ENCODE measurements at places on chromosomes 4 and X.

GRCh38 chrX:42050345-42050744 is 127.0 kb upstream of the CASK start:
- DNase-seq = no peak

DNA sequence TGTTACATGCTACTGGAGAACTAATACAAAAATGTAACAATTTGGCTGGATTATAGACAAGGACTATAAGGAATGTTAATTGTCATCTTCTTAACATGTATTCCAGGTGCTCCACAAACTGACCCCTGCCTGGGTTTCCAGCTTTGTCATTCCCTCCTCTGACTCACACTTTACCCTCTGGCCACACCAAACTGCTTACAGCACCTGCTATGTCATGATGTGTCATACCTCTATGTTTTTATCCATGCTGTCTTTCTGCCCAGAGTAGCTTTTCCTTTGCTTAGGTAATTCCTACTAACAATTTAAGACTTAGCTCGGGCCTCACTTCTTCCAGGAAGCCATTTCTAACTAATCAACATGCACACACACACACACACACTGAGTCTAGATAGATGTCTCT is 14.0 kb upstream of the SHROOM4 start:
- DNase-seq = no peak

- DNase-seq = no peak
Measured at GRCh38 chr4:187065396-187065795, 341.7 kb upstream of the FAT1 start.

DNA sequence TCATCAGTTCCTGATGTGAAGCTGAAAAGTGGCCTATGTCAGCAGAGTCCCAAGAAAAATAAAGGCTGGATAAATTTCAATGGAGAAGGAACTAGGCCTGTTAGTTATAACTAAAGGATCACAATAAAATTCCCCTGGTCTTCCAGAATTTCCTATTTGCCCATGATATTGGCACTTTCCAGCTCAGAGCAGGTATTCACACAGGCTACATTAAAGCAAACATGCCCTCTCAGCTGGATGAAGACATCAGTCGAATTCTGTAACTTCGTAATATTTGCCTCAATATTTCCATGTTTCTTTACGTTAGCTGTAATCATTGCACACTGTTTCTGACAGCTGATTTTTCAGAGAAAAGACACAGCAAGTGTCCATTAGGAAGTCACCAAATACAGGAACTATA is 9.5 kb downstream of the HPGD start:
- DNase-seq = no peak

DNA sequence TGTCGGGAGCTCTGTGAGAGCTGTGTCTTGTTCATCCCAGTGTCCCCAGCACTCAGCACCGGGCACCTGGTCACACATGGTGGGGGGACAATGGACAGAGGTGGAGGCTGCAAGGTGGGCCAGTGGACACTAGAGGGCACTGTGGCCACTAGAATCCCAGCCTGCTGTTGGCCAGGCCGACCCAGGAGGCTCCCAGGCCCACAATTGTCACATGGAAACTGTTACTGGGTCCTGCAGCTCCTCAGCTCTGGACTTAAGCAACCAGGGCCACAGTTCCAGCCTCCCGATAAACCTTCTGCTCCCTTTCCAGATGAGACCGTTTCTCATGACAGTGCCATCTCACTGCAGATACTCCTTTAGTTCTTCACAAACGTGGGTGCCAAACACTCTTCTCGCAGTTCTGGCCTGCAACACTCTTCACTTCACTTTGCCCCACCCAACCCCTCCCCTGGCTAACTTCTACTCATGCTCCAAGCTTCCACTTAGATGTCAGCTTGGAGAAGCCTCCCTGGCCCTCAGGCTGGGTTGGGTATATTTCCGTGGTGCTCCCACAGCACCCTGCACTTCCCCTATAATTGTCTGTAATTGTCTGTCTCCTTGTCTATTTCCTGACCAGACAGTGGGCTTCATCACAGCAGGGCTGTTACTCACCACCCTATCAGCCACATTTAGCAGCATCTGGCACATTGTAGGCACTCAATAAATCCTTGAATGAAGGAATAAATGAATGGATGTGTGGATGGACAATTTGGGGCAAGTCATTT is 3.5 kb upstream of the IQSEC2 start:
- DNase-seq = peak; percentile 42

GRCh38 chr4:23888421-23889319 is 1.2 kb downstream of the PPARGC1A start:
- no peak for DNase-seq

Data from left kidney (tissue), 8 donors.